ENCODE measurements at places on chromosomes 12 and 14. TPM values are rescaled to one million over a fixed set of nuclear protein-coding genes. Genes with fewer than 3 reads are reported as not detected.
A peak's percentile ranks its signal among the peaks of the same experiment; 100 is the strongest.

DNA sequence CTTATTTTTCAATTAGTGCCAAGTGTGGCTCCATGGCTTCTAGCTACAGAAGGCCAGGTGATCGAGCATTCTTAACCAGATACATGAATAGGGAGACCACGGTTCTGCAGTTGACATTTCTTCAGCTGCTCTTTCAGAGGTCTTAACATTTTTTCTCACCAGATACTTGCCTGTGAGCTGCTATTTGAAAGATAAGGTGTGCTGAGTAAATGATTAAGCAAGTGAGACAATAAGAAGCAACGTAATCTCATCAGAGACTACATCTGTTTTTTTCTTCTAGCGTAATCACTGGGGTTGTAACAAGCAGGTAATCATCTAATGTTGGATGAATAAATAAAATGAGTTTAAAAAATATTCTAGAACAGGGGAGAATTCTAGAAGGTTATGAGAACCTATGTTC lies 912.9 kb downstream of the DIO2 start:
- no peak for DNase-seq

DNA sequence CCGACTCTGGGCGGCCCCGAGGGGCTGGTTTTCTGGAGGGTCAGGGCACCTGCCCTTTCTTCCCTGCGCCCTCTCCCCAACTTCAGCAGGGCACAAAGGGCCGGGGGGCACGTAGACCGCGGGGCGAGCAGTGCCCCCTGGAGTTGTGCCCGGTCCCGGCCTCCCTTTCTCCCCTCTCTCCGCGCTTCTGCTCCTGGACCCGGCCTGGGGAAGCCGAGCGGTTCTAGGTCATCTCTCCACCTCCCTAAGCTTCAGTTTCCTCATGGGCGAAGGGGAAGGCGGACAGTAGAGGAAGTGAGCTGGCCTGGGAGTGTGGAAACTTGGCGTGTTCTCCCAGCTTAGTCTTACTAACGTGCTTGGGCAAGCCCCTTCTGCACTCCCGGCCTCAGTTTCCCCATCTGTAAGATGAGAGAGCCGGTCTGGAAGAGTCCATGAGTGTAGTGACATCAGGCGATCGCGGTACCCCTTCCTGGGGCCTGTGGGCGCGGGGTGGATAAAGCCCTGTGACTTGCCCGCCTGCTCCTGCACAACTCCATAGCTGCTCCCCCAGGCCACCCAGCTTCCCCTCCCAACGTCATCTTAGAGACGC lies 158.6 kb upstream of the PARP11 start:
- no peak for DNase-seq

GRCh38 chr12:16919551-16919950 lies 313.6 kb upstream of the LMO3 start:
- DNase-seq: no peak

GRCh38 chr14:64823305-64823861 lies 56.3 kb downstream of the SPTB start:
- peak; percentile 52 for DNase-seq

APOF gene
- total RNA-seq: not detected

CCDC175 gene
- total RNA-seq: 0.78 TPM

All from thoracic aorta (tissue), 2 donors.